Activated CD8-positive, alpha-beta memory T cell treated with anti-CD3 and anti-CD28 coated beads, Interleukin-2, amount 10 ng/mL, durations not matched to agents 7 days and 5 days (primary cell): ENCODE measurements at places on chromosomes 1 and 21. TPM values are rescaled to one million over a fixed set of nuclear protein-coding genes. Genes with fewer than 3 reads are reported as not detected.

DNA sequence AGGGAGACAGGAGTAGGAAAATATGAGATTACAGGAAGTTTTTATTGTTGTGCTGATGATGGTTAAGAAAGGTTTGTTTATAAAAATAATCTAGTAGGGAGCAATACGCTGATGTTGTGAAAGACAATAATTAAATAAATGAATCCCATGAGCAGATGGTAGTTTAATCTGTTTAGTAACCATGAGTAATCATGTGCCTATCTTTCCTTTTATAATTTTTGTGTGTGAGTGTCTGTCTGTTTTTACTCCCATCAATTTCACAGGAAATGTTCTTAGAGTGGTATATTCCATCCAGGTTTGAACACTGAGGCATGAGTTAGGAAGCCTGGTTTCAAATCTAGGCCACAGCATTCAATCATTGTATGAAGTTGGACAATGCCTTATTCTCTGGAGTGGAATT is 180.5 kb downstream of the OLFM3 start:
- H3K4me3 ChIP-seq, result no peak overlapping the region
- no peaks in the 10 kb centered on the region for H3K27me3 ChIP-seq
- no peaks in the 10 kb centered on the region for H3K36me3 ChIP-seq
- no peaks in the 10 kb centered on the region for H3K4me1 ChIP-seq
- H3K27ac ChIP-seq, result no peak overlapping the region

NUDT17 gene
- 4.1 TPM for total RNA-seq

GRCh38 chr21:18989953-18990495 is 586.4 kb upstream of the TMPRSS15 start:
- no peaks in the 10 kb centered on the region for H3K27me3 ChIP-seq
- H3K27ac ChIP-seq, result no peak overlapping the region
- DNase-seq, result no peak
- H3K4me3 ChIP-seq, result no peak overlapping the region
- H3K4me1 ChIP-seq, result no peaks in the 10 kb centered on the region

DNA sequence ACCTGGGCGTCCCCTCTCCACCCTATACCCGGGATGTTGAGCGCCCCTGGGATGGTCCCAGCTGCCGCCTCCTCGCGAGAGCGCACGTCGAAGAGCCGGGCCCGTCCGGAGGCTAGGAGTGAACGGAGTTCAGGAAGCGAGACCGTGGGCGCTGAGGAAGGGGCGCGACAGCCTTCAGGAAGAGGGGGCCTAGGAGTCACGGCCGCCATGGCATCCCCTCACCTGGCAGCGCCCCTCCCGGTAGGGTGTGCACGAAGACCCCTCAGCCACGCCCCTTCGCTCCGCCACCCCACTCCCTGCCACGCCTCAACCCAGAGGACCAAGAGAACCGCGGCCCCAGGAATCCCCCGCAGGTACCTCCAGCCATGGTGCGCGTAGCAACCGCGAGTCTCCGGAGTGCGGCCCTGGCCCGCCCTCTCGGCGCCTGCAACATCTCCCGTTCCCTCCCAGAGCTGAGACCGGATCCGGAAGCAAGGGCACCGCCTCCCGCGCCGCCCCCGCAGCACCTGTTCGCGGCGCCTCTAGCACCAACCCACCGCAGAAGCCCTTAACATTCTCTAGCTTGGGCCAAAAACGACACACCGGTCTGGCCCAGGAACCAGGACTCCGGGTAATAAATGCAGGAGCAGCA is at the start of gene TSTD1:
TSTD1 (minus strand) TSS at position 442 of the 631 bp plus-strand sequence; CDS start at position 367, 75 bp downstream.
- peaks cover 47% of the 10 kb centered on the region for H3K4me1 ChIP-seq
- H3K36me3 ChIP-seq, result peaks cover 38% of the 10 kb centered on the region
- H3K4me3 ChIP-seq, result peak within 1 kb of the TSS; percentile 84
- peak within 1 kb of the TSS; percentile 90 for H3K27ac ChIP-seq

GRCh38 chr1:96804648-96805047 is 83.1 kb downstream of the PTBP2 start:
- H3K4me1 ChIP-seq, result peaks cover 2% of the 10 kb centered on the region
- no peak overlapping the region for H3K4me3 ChIP-seq
- no peak overlapping the region for H3K27ac ChIP-seq
- no peak for DNase-seq
- H3K27me3 ChIP-seq, result no peaks in the 10 kb centered on the region
- H3K36me3 ChIP-seq, result peaks cover 40% of the 10 kb centered on the region

RGSL1 gene
- not detected for total RNA-seq
